ENCODE measurements at places on chromosomes 4 and X.

- DNase-seq, result no peak
Measured at GRCh38 chrX:97065066-97065465, 181.4 kb downstream of the RPA4 start.

DNA sequence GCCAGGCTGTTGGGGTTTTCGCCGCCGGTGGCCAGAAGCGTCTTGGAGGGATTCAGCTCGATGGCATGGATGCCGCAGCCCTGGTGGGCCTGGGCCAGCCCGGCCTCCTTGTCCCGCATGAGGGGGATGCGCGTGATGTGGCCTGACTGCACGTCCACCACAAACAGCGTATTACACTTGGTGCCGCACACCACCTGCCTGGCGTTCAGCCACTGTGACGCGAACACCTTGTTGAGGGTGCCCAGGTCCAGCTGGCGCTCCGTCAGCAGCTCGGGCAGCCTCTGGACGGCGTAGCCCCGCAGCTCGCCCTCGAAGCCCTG lies 728 bp downstream of the DCAF12L2 start:
- no peak for DNase-seq

- no peak for DNase-seq
Measured at GRCh38 chrX:43582540-43582913, 73.6 kb upstream of the MAOA start.

DNA sequence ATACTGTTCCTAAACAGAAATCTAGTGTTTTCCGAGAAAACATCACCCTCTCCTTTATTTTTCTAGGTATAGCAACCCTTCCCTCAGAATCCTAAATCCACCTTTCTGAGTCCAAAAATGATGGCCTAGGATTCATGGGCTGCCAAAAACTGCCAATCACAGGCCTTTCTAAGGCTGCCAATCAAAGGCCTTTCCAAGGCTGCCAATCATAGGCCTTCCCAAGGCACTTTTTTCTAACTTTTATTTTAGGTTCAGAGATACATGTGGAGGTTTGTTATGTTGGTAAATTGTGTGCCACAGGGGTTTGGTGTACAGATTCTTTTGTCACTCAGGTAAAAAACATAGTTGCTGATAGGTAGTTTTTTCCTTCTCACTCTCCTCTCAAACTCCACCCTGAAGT lies 673.7 kb downstream of the FAT4 start:
- DNase-seq, result no peak

DNA sequence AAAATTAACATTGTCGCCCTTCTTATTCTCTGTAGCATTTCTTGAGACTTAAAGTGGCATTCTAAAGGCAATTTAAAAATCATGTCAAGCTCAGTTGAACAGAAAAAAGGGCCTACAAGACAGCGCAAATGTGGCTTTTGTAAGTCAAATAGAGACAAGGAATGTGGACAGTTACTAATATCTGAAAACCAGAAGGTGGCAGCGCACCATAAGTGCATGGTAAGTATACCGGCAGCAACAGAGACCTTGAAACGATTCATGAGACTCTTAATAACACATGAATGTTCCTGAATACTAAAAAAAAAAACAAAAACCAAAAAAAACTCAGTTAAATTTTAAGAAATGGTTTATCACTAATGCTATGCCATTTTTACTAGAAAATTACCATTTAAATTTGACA lies 82.4 kb upstream of the HPRT1 start:
- DNase-seq, result no peak

All from nucleus accumbens (tissue), 56 donors.